Renal cortex interstitium (tissue), 15 donors: ENCODE measurements at places on chromosomes 12 and 14.

GRCh38 chr14:102686196-102686801 lies 91.0 kb upstream of the TRAF3 start:
- no peak for DNase-seq

DNA sequence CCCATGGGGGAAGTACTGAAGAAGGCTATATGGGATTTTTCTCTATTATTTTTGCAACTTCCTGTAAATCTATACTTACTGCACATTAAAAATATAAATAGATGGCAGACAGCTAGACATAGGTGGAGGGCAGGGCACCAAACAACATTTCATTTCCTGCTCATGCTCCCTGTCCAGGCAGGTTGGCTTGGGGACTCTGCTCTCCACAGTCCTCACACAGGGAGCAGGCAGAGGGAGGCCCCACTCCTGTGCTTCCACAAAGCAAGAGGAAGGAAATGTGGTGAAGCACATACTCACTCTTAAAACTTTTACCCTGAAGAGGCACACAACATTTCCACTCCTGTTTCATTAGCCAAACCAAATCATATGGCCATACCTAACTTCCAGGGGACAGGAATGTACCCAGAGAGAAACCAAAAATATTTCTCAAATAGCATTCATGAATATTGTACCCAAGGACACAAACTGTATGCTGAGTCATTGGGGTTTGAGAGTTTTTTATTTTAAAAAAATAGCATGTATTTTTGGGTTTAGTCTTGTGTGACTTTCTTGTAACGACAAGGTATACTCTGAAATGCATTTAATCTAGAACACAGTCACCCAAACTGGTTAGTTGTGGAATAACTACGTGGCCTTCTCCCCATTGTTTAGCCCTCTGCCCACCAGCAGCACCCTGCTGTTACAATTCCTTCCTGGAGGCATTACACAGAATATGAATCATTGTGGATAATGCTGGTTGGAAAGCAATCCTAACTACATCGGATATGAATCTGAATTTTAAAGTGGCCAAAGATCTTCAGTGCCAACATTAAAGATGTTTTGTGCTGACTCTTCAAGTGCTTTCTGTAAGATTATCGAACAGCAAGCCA lies 40.9 kb downstream of the RTN1 start:
- DNase-seq = no peak

DNA sequence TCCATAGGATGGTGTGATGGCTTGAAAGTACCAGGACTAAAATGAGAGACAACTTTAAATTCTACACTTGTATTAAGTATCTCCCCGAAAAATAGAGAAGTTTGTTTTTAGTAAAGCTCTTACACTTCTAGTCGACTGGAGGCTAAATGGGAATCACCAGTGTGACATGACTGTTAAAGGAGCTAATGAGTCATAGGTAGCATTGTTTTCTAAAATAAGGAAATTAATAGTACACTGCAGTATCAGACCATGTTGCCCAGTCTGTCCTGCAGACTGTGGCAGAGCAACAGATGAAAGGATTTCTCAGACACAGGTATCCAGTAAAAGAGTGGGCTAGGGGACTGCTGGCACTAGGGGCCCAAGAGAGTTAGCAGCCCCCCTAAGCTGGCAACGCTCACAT lies 140.1 kb downstream of the TMEM117 start:
- DNase-seq = no peak

DNA sequence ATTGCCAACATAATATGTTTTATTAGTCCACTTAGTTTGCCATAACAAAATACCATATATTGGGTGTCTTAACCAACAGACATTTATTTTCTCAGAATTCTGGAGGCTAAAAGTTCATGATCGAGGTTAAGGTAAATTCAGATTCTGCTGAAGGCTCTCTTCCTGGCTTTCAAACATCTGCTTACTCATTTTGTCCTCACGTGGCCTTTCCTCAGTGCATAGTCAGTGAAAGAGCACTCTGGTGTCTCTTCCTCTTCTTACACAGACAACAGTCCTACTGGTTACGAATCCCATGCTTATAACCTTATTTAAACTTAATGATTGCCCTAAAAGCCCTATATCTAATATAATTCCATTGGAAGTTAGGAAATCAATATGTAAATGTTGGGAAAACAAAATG lies 479.7 kb downstream of the FSCB start:
- no peak for DNase-seq

DNA sequence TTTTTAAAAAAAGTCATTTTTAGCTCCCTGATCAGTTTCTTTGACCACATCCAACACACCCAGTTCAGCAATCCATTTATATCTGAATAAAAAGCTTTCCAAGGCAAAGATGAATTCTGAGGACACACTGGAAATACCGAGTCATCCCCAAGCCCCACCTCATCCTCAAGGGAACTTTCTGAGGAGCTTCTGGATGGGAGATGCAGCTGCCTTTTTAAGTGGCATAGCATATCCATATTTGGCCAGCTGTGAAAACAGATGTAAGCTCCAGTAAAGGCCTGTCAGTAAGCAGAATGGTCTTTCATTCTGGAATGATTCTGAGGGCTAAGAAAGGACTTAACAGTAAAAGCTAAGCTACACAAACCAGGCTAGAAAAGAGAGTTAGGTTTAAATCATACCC lies 18.4 kb downstream of the ZFYVE1 start:
- no peak for DNase-seq

DNA sequence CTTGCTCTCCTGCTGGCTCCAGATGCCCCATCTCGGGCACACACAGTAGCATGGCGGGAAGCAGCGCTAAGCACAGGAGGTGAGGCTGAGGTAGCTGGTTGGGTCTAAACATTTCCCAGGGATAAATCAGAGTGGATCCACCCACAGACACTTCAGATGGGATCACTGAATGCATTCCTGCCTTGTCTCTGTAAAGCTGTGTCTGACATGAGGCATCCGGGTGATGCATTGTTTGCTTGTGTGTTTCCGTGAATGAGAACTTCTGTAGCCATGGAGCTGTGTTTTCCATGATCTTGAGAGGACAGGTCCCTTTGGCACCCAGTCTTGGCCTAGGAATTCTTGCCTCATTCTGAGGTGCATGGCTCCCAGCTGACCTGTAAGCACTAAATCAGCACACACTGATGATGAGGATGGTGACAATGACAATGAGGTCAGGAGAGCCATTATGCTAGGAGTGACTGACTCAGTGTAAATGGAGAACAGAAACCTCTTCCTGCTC lies 6.7 kb upstream of the KRT75 start:
- DNase-seq = no peak

GRCh38 chr14:95943699-95944098 lies 67.1 kb downstream of the TUNAR start:
- no peak for DNase-seq

- DNase-seq = peak; percentile 22
These were observed 45.1 kb upstream of the RERGL start for GRCh38 chr12:18135086-18135485.

DNA sequence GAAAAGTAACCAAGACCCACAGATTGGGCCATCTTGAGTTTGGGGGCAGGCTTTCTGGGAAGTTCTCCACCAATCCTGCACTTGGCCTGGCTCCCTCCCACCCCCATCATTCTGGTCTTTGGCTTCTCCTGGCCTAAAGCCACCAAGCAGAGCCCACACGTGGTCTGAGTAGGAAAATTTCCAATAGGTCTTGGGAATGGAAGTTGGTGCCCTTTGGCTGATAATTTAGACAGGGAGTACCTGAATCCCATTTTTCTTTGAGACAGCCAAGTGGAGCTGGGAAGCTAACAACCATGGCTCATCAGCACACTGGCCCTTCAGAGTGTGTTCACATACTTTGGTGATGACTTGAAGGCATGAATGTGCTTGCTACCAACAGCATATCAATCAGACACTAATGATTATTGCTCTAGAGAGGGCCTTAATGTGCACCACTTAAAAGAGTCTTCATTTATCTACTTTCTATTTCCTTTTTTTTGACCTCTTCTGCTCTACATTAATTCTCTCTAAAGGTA lies 156.0 kb downstream of the EGLN3 start:
- DNase-seq = no peak

- no peak for DNase-seq
These were observed 46.1 kb downstream of the MSRB3 start for GRCh38 chr12:65324551-65324950.

DNA sequence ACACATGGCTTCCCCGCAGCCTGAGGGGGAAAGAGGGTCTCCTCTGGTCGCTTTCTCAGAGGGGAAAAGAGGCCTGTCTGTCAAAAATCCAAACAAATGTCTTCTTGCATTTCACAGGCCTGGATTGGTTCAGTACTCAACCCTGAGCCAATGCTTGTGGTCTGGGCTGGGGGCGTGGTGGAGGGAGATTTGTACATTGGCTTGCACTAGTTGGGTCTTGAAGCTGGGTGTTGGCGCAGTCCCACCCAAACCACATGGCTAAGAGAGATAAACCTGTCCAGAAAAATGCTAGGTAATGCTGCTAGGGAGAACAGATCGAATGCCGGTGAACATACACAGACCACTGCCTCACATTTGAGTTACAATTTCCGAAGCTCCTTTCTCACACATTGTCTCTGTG lies 461.6 kb downstream of the MED13L start:
- no peak for DNase-seq

GRCh38 chr14:61860294-61860918 lies 98.2 kb downstream of the SNAPC1 start:
- DNase-seq = no peak

- DNase-seq = no peak
These were observed 332.6 kb upstream of the SFSWAP start for GRCh38 chr12:131378176-131378842.

DNA sequence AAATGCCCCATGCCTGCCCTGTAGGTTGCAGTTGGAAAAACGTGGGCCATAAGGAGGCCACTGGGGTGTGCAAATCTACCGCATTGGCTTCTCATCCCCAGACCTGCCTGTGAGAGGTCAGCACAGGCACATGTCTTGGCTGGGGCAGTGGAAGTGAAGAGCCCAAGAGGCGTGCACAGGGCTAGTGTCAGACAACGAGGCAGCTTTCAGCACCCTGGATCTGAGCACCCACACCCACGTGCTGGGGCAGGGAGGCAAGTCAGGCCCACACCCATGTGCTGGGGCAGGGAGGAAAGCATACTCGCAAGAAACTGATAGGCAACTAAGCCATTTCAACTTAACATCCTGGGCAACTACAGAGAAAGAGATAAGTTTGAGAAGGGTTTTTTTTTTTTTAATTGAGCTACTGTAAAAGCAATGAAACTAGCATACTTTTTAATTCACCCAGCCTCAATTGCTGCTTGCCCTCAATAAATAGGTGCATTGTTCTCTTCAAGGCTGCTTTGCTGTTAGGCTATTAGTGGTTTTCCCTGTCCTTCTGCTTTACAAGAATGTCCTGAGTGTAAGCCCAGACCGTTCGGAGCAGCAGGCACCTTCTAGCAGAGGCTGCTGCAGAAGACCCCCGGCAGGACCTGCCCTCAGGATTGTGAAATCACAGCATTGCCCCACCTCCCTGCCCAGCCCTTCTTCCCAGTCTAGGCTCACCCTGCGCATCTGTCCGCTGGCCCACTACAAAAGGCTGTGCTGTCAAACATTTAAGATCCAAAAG lies 355.3 kb upstream of the FKBP4 start:
- DNase-seq = no peak

DNA sequence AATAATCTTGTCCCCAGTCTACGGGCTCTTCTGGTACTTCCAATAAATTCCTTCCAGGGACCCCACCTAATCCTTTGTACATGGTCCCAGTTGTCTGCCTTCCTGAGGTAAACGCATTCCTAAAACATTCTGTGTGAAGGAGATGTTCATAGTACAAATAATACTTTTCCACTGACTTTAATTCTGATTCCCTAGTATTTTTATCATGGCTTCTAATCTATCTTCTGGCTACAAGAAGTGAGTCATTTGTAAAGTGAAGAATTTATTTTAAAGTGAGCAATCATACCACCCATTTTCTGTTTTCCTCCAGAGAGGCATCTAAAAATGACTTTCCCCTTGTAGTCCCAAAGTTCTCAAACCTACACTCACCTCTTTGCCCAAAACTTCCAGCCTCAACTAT lies 65.9 kb upstream of the NUDT4 start:
- DNase-seq = no peak

- DNase-seq = peak; percentile 63
These were observed 10.7 kb upstream of the STX2 start for GRCh38 chr12:130849561-130850417.

GRCh38 chr14:59202031-59202430 lies 13.6 kb downstream of the DAAM1 start:
- DNase-seq = peak; percentile 7

DNA sequence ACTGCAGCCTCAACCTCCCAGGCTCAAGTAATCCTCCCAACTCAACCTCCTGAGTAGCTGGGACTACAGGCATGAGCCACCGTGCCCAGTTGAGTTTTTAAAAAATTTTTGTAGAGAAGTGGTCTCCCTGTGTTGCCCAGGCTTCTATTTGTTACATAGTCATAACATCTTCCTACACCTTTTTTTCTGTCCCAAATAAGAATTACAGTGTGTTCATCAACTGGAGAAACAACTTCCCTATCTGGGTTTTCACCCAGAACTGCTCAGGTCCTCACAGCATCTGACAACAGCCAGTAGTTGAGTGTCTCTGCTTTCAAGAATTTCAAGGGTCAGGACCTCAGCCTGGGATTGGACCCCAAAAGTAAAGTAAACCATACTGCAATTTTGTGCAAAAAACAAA lies 235.2 kb upstream of the AMIGO2 start:
- DNase-seq = no peak

- no peak for DNase-seq
These were observed 920.1 kb downstream of the FLRT2 start for GRCh38 chr14:86450085-86450484.

GRCh38 chr12:13452955-13453570 lies 256.5 kb downstream of the EMP1 start:
- DNase-seq = no peak

DNA sequence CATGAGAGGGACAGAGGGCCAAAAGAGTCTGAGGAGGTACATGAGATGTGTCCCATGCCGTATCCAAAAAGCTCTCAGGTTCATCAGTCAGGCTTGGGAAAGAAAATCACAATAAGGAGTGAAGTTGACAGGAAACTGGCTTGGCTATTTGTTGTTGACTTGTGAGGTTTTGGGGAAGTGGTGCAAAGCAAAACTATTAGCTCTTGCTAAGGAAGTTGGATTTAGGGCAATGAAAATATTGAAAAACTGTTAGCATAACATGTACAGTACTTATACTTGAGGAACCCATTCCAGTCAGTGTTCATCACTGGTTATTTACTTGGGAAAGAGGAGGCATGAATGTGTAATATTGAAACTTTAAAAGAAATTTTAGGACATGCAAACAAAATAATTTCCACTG lies 145.9 kb downstream of the DUSP6 start:
- no peak for DNase-seq

- no peak for DNase-seq
These were observed 48.6 kb upstream of the STAC3 start for GRCh38 chr12:57299514-57300016.
